ENCODE measurements at places on chromosomes 3 and 15.

DNA sequence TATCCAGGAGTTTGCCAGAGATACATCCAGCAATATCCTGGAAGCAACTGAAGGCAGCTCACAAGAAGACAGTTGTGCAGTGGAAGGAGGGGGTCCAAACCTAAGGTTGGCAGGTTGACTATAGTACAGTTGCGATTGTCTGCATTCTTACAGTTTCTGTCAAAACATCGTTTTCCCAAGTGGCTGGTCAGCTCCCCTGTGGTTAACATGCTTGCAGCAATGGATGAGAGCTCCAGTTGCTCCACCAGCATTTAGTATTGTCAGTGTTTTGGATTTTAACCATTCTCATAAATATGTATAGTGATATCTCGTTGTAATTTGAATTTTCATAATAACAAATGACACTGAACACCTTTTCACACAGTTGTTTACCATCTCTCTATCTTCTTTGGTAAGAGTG is 31.5 kb downstream of the KLF13 start:
- DNase-seq = no peak

DNA sequence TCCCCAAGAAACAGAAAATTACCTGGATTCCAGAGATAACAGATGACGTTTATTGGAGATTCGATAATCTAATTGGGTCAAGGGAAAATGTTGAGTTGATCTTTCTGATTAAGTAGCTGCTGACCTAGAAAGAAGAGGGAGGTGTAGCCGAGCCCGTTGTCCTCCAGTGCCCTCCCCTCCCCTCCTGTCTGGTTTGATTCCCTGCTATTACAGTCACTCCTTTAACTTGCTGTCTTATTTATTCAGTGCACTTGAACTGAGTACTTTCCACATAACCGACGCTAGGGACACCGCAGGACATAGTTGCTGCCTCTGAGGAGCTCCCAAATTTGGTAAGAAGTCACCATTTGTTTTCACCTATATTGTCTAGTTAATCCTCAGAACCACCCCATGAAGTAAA is 103.7 kb downstream of the AQP9 start:
- no peak for DNase-seq

DNA sequence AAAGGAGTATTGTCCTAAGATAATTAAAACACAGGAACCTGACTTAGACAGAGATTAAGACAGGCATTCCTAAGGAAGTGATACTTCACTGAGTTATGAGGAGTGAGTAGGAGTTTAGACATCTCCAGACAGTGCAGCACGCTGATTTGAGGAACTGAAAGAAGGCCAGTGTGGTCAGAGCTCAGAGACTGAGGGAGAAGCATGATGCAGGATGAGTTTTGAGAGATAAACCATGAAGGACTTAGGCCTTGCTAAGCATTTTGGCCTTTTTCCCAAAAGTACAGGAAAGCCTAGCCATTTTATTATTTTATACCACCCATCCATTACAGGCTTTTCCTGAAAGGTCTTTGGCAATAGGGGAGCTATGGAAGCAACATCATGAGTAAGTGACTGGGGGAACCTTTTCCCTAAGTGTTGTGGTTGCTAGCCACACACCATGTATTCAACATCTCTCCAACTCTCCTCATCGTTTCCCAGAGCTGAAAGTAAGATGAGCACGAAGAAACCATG is 375.6 kb upstream of the TPRG1 start:
- DNase-seq = no peak

DNA sequence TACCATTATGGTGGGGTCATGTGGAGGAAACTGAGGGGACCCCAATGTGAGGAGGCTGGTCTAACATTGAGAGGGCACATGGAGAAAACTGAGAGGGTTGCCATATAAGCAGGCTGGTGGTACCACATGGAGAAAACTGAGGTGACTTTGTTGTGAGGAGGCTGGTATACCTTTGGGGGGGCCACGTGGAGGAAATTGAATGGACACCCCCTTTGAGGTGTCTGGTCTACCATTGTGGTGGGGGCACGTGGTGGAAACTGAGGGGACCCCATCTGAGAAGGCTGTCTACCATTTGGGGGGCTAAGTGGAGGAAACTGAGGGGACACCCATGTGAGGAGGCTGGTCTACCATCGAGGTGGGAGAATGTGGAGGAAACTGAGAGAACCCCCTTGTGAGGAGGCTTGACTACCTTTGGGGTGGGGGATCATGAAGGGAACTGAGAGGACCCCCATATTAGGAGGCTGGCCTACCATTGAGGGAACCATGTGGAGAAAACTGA is 163.8 kb downstream of the FBLN2 start:
- DNase-seq = no peak

- DNase-seq = no peak
Observed at GRCh38 chr3:35733341-35733740, 94.0 kb downstream of the ARPP21 start.

GRCh38 chr15:63457379-63457778 is 47.0 kb upstream of the USP3 start:
- no peak for DNase-seq

DNA sequence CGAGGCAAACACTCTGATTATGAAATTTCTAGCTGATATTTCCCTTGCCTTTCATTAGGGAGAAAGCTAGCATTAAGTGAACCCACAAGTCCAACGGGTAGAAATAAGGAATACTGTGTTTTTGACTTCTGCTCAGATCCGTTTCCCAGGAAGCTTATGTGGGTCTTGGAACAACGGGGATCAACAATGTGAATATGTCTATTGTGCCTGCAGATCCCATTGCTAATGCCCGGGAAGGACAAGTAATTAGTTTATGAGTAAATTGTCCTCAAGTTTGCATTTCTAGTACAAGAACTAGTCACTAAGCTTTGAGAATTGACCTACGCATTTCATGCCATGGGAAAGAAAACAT is 236.4 kb downstream of the UACA start:
- DNase-seq = no peak

- DNase-seq = no peak
Observed at GRCh38 chr3:49636883-49637609, 37.1 kb upstream of the APEH start.

- DNase-seq = peak; percentile 41
Observed at GRCh38 chr3:9730657-9731205, 804 bp upstream of the BRPF1 start.

DNA sequence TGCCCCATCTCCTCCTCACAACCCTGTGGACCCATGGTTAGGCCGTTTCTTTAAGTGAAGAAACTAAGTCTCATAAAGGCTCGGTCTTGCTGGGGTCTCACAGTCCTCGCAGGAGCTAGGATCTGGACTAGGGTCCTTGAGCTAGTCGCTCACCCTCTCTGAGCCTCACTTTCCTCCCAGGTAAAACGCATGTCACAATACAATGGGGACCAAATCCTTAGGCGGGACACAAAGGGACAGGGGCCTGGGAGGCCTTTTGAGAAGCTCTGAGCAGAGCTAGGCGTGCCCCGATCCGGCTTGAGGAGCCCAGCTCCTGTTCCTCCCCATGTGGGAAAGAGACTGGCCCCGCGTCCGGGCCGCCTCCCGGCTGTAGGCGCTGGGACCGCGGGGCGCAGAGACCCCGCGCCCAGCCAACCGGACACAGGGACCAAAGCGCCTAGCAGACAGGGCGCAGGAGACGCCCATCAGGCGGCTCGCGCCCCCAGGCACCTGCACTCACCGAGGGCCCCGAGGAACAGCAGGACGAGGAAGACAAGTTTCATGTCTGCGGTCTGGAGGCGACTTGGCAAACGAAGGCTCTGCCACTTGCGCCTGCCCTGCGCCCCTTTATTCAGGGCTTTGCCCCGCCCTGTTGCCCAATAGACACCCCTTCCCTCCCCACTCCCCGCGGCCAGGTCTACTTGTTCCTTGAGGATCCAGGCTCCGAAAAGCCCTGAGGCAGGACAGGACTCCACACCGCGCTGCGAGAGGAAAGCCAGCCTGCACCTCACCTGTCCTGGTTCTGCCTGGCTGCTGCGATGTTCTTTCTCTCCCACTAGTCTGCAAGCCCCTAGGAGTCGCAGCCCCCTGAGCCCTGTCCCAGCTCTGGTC is at the start of gene LTF:
Gene LTF, minus strand, starts transcription at position 580 of the 870 bp plus-strand sequence. Its CDS starts 38 bp downstream, at position 542.
- DNase-seq = no peak

DNA sequence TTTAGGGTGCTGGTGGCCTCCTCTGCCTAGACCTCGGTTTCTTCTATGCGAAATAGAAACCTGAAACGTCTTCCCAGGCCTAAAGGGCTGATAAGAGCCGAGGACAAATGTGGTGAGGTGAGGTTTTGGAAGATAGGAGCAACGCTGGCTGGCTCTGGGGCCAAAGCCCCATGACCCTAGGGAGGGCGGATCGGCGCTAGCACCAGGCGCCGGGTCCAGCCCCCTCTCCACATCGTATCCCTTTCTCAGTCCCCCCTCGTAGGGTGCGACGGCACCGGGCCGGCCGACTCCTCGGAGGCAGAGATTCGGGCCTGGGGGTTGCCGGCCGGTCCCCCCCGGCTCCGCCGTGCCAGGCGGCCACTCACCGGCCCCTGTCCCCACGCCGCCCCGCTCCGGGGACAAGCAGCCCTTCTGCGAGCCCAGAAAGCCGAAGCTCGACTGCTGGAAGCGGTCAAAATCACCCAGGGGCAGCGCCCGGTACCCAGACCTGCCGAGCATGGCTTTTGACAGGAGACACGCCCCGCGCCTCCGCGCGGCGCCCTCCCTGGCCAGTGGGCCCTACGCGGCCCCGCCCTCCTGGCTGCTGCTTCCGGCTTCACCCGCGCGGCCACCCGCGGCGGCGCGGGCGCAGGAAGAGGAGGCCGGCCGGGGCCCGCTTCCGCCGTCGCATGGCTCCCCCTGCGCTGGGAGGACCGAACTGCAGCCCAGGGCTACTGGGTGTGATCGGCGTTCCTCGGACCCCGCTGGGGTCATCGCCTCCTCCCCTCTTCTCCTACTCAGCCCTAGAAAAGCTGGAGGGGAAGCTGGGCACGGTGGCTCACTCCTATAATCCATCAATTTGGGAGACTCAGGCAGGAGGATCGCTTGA is at the start of gene STOML1:
Gene STOML1, minus strand, starts transcription at position 570 of the 868 bp plus-strand sequence. Its CDS starts 72 bp downstream, at position 498.
- peak; percentile 96 for DNase-seq

- no peak for DNase-seq
Observed at GRCh38 chr15:29712149-29712885, 110.0 kb downstream of the TJP1 start.

DNA sequence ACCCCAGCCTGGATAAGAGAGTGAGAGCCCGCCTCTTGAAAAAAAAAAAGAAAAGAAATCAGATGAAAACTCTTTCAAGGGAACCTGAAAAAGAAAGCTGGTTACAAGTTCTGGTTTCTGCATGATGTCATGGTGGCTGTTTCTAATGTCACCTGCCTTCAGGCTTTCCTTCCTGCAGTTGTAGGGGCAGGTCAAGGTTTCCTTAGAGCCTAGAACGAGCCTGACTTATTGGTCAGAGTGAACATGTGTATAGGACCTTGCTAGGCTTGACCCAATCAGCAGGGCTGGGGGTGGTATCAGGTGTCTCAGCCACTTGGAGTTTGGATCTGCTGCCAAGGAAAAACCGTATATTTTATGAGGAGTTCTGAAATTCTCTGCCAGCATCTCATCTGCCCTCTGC is 3.8 kb downstream of the IVD start:
- DNase-seq = no peak

DNA sequence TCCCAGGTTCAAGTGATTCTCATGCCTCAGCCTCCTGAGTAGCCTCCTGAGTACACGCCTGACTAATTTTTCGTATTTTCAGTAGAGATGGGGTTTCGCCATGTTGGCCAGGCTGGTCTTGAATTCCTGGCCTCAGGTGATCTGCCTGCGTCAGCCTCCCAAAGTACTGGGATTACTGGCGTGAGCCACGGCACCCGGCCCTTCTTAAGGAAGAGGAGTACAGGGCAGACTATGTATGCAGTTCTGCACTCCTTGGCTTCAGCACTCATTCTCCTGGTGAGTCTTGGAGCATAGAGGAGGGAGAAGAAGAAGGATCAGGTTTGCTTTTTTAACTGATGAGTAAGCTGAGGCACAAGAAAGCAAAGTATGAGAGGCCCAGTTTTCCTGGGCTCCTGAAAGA is 99.8 kb upstream of the HACD2 start:
- no peak for DNase-seq

DNA sequence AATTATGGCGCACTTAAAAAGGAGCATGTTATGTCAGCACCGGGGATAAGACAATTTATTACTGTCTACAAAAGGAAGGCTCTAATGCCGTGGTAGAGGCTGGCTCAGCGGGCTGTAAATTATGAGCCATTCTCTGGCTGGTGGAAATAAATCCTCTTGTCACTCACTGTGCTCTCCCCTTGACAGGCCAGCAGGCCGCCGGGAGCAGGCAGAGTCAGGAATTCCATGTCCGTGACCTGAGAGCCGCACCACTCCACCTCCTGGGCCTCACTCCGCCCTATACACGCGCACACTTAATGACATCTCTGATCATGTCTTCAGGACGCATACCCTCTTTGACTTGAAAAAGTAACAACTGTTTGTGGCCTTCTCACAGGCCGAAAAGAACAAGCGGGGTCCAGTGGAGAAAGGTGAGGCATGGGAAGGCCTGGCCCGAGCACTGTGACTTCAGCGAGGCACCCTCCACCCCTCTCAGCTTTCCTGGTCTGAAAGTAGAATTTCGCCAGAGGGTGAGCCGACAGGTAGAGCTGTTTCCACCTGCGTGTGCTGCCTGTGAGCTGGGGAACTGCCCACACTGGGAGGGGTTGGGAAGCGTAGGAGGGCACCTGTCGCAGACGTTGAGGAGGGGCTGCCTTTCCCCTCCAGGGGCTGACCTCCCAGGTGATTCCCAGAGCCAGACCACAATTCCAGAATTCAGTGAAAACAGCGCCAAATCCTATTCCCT is 13.2 kb upstream of the PCSK6 start:
- DNase-seq = no peak

DNA sequence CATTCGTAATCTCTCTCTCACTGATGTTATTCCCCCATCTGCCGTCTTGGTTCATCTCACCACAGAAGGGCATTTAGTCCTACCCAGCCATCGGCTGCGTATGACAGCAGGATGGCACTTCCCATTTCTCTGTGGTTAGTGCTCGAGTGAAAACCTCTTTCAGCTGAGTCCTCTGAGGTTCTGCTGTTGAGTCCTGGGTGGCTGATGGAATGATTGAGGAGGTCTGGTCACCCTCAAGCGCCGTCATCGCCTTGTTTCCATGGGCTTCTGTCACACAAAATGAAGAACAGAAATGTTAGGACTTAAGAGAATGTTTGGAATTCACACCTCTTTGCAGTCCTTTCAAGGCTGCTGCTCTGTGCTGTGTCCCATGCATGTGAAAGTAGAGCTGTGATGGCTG is 9.4 kb upstream of the SACM1L start:
- no peak for DNase-seq

DNA sequence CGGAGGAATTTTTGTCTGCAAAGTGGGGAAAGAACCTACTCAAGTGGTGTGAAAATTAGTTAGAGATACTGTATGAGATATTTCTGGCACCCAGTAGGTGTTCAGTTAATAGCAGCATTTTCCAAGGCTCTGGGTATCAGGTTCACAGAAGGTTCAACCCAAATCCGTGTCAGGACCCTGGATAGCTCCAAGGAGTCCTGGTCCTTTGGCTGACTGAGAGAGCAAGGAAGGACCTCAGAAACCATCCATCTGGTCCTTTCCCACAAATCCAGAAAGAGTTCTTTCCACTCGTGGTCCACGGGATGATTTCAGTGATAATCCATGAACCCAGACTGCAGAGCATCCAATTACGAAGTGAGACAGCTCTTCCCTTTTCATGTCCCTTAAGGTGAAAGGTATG is 51.4 kb downstream of the SLC6A11 start:
- no peak for DNase-seq

All from GM12891 (cell line).